ENCODE measurements at places on chromosomes 7 and 10.

DNA sequence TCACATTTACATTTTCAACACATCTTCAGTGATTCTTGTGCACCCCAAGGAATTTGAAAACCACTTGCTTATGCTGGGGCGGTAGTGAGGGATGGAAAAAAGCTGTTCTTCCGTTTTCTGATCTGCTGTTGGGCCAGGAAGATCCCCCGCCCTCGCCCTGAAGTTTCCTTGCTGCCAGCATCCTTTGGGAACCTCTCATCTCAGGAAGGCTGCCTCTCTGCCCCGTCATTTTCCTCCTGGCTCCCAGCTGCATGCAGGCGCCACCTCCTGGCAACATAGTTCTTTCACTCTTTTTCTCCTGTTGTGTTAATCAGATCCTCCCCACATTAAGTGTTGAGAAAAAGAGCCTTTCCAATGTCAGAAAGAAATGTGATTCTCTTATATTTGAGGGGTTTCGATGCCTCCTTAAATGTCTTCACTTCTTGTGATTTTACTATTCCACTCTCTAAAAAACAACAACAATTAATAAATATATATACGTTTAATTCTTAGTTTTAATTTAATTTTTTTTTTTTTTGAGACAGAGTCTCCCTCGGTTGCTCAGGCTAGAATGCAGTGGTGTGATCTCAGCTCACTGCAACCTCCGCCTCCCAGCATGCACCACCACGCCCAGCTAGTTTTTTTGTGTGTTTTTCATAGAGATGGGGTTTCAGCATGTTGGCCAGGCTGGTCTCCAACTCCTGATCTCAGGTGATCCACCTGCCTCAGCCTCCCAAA is 122.9 kb downstream of the RALA start:
- peak; percentile 31 for DNase-seq

GRCh38 chr10:132593389-132593788 is 55.8 kb downstream of the INPP5A start:
- DNase-seq, result no peak

GRCh38 chr10:75836064-75836463 is 404.6 kb downstream of the LRMDA start:
- no peak for DNase-seq

DNA sequence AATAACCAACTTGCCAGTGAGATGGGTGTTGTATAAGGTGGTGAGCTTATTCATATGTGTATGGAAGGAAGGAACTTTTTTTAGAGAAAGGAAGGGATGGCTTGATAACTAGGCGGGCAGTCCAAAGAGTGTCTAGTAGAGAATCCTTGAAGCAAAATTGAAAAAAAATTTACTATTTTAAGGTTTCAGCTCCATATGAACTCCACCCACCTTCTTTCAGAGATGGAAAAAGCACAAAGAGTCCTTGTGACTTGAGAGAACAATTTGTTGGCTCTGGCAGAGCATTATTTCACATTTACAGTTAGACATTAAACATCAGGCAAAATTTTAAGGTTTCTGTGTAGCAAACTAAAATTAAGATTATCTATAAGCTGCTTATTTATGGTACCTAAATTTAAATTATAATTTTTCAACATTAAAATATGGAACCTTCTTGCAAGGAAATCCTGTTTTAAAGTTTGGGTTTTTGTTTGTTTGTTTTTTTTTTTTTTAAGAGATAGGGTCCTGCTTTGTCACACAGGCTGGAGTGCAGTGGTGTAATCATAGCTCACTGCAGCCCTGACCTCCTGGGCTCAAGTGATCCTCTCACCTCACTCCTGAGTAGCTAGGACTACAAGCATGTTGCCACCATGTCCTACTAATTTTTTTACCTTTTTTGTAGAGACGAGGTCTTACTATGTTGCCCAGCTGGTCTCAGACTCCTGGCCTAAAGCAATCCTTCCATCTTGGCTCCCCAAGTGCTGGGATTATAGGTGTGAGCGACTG is 12.2 kb downstream of the PTPN12 start:
- DNase-seq, result no peak

GRCh38 chr7:112067200-112067599 is 139.0 kb downstream of the DOCK4 start:
- no peak for DNase-seq

DNA sequence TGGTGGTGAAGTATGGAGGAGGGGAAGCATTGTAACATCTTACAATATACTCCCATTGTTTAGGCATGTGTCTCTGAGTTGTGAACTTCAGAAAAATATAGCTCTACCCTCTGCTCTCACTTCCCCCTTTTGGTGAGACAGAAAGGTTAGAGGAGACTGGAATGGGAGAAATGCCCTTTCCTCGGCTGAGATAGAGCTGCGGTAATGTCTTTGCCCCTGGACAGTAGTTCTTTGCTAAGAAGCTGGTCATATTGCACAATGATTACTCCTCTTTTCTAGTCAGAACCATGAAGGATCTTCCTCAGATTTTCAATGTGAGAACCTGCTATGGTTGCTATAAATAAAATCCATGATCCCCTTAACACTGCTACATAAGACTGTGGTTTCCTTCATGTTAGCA is 171.0 kb downstream of the SEM1 start:
- DNase-seq, result no peak

- DNase-seq, result no peak
These were observed 48.5 kb upstream of the KCNMA1 start for GRCh38 chr10:77686096-77686495.

DNA sequence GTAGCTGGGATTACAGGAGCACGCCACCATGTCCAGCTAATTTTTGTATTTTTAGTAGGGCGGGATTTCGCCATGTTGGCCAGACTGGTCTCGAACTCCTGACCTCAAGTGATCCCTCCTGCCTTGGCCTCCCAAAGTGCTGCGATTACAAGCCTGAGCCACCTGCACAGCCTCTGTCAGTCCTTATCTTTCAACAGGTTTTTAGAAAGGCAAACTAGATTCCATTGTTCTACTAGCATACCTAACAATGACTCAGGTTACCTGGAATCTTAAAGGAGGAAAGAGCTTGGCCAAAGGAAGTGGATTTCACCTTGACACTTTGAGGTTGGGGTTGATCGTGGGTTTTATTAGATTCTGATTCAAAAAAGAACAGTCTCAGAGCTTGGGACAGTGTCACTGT is 3.2 kb downstream of the ABCC2 start:
- DNase-seq, result no peak

DNA sequence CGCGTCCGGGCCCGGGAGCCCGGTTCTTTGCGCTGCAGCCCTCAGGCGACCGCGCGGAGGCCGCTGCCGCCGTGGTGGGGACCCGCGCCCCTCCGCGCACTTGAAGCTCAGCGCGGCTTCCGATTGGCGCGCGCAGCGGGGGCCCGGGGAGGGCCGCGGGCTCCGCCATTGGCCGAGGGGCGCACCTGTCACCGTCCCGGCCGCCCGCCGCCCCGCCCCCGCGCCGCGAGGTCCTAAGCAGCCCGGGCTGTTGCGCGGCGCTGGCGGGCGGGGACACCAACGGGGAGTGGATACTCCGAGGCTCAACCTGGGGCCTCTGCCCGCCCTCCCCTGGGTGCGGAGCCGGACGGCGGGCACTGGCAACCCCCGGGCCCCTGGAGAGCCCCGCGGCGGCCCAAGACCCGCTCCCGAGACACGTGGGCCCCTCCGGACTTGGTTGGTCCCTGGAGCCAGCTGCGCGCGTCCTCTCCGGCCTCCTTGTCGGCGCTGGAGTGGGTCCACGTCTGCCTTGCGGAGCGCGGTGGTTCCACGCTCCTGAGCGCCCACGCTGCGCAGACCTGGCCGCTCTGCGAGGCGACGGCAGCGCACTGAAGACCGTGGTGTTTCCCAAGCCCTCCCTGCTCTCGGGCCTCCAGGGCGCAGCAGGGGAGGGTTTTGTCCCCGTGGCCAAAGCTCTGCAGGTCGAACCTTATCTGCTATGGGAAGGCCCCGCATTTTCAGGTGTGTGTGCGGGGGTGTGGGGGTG is at the start of gene MNX1:
MNX1 (minus strand) TSS at position 76 of the 745 bp plus-strand sequence. CDS start 313 bp downstream, outside the sequence.
- DNase-seq, result peak; percentile 9

DNA sequence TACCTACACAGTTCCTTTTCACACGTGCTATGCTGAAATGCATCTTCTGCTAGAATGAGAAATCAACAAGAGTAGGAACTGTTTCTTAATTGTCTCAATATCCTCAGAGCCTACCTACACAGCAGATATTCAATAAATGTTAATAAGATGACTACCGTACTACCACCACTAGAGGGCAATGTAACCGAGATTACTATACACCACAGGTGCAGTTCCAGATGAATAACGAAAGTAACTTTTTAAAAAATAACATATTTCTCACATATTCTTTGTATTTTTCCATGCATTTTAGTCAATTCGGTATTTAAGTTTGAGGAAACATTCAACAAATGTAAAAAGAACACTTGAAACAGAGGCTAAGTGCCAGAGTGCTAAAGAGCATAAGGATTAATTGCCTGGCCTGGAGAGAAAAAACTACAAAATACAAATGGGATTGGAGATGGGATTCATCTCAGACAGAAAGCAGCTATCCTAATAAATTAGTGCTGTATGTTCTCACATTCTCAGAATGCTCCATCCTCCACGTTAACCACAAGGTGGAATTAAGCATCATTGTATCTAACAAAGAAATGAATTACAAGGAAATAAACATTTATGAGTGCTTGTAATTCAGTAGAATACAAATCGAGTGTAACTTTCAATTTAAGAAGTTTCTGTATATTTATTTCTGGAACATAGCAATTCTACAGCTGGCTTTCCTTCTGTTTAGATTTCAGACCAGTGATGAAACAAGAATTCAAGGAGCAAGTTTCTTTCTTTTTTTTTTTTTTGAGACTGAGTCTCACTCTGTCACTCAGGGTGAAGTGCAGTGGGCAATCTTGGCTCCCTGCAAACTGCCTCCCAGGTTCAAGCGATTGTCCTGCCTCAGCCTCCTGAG is 20.3 kb upstream of the HECTD2 start:
- DNase-seq, result no peak
